EL (cell line): ENCODE measurements at places on chromosomes 7 and 10.

DNA sequence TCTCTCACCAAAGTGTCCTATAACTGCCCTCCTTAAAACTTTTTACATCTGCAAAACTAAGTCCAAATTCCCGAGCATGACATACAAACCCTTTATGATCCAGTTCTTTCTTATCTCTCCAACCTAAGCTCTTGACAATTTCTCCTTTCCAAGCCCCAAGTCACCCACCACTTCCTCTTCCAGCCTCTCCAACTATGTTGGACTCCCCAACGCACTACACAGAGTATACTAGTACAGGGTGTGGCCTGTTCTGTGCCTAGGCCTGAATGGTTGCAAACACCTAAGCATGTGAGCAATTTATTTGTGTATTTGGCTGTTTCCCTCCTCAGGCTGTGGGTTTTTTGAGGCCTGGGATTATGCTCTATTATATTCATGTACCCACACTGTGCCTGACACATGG is 101.2 kb upstream of the APBB1IP start:
- no peak for DNase-seq

- DNase-seq, result no peak
Measured at GRCh38 chr10:7969623-7970022, 84.9 kb upstream of the GATA3 start.

- no peak for DNase-seq
Measured at GRCh38 chr10:3774018-3774813, 10.8 kb downstream of the KLF6 start.

DNA sequence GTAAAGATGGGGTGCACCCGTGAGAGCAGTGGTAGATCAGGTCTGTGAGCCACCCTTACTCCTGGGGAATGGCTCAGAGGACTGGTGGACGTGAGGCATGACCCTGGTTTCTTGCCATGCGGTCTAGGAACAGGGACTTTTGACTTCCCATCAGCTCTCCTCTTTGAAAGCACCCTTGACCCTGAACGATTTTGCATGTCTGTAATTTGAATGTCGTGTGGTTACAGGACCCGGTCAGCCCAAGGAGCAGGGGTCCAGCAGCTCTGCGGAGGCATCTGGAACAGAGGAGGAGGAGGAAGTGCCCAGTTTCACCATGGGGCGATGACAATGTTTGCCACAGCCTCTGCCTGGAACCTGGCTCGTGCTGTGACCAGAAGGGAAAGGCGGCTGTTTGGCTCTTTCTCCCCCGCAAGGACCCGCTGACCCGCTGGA is 8.6 kb upstream of the ORAI2 start:
- no peak for DNase-seq

DNA sequence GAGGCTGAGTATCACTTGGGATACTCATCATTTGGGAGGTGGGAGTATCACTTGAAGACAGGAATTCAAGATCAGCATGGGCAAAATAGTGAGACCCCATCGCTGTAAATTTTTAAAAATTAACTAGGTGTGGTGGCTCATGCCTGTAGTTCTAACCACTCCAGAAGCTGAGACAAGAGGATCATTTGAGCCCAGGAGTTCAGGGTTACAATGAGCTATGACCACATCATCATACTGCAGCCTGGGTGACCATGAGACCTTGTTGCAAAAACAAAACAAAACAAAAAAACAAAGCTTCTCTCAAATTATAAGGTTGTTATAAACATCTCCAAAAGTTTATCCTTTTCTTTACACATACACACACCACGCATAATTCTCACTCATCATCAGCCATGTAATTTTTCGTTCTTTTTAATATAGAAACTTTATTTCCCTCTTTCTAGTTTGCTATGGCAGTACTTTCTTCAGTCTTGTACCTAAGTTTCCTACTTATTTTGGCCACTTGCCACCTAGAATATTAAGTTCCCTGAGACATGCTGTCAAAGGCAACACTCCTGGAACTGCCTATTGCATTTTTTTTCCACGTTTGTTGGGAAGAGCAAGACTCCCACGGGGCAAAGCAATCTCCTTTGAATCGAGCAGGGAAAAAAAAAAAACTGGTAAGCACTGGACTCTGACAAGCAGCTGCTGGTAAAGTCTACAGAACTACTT is 37.1 kb downstream of the SKIDA1 start:
- no peak for DNase-seq

DNA sequence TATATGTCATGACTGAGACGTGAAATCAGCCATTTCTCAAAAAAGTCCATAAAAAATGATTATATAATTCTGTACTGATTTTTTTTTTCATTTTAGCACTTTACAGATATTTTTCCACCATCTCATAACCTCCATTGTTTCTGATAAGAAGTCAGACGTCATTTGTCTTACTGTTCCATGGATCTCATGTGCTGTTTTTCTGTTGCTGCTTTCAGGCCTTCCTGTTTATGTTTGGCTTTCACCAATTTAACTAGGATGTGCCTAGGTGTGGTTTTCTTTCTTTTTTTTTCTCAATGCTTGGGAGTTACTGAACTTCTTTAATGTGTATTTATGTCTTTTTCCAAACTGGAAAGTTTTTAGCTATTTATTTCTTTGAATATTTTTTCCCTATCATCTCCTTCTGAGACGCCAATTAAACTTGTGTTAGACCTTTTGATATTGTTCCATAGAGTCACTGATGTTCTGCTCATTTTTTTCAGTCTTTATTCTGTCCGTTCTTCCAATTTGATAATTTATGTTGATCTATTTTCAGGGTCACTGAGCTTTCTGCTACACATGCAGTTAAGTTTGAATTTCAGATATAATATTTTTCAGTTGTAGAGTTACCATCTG is 43.3 kb downstream of the TAF3 start:
- DNase-seq, result no peak

GRCh38 chr10:108039821-108040584 is 875.5 kb upstream of the SORCS1 start:
- DNase-seq, result no peak

DNA sequence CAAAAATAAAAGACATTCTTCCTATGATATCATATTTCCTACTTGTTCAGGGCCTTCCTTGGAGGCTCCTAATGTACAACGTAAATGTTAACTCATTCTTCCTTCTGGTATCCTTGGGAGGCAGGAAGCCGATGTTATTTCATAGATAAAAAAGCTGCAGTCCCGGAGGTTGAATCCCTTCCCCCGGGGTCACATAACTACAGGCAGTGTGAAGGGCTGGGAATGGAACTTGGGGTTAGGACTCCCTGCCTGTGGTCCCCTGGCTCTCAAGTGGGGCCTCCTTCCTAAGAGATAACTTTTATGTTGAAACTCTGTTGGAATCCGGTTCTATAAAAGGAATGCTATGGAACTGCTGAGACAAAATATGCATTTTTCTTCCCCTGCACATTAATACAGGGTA is 14.9 kb upstream of the CCDC3 start:
- no peak for DNase-seq

DNA sequence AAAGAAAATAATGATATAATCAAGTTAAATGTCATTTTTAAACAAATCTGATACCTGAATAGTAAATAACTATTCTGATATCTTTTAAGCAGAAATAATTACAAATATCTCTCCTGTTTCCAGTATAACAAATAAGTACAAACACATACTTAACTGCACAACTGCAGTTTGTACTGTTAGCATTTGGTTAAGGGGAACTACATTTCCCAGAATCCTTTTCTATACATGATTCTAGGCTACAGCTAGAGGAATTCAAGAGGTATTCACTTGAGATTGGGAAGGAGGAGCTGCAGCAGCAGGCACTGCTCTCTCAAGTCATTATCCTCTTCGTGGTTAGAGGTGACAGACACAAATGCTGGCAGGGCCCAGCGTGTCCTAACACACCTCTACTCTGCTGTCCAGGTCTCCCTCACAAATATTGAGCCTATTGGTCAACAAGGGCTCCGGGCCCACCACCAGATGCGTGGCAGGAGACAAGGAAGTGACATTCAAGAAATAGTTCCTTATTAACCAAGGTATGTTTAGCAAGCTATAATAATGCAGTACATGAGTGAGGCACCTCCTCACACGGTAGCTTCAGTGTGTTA is 255.1 kb upstream of the MKLN1 start:
- peak; percentile 38 for DNase-seq

DNA sequence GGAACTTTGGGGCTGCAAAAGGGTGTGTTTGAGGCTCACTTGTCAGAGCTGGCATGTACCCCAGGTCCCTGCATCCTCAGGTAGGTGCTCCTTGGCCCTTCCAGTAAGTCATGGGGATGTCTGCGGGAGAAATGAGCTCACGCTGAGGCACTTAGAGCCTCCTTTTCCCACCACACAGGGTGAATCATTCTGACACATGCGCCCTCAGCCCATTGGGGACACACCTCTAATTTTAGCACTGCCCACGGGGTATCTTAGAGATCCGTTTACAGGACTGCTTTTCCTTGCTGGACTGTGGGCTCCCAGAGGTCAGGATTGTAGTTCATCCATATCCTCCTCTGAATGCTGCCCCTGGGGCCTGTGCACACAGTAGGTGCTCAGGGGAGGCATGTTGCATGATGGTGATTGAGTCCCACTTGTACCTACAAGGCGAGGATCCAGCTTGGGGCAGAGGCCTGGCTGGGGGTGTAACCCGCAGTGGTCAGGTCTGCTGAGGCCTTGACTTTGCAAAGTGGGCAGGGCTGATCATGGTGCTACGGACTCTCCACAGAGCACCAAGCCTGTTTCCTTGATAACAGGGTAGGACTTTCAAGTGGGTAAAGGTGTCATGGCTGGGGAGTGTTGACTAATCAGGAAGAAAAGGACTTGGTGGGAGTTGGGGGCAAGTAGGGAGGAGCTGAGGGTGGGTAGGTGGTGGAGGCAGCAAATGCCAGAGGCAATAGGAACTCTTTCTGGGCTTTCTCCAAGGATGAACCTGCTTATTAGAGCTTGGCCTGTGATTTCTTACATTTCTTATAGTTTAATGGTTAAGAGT is 5.8 kb downstream of the TSPAN15 start:
- peak; percentile 69 for DNase-seq
